ENCODE measurements at places on chromosomes 16 and 17. TPM values are rescaled to one million over a fixed set of nuclear protein-coding genes. Genes with fewer than 3 reads are reported as not detected.

The DHX58 gene
- 21.2 TPM for total RNA-seq

The SLFN11 gene
- total RNA-seq, result 53.2 TPM

The SLC47A1 gene
- total RNA-seq, result 0.14 TPM

The SOCS7 gene
- total RNA-seq, result 15.3 TPM

The HLF gene
- not detected for total RNA-seq

The LGALS9 gene
- total RNA-seq, result 3.3 TPM

The SNTB2 gene
- 39.2 TPM for total RNA-seq

The KCNH4 gene
- not detected for total RNA-seq

The C17orf107 gene
- 6.1 TPM for total RNA-seq

The KCNJ16 gene
- total RNA-seq, result not detected

The TAT gene
- not detected for total RNA-seq

The FOXO3B gene
- 7.2 TPM for total RNA-seq

The RTN4RL1 gene
- not detected for total RNA-seq

The MMD gene
- total RNA-seq, result 32.9 TPM

The CDRT15 gene
- not detected for total RNA-seq

The TBC1D3C gene
- not detected for total RNA-seq

The KRT33A gene
- not detected for total RNA-seq

The TMIGD1 gene
- not detected for total RNA-seq

The EIF3C gene
- 142 TPM for total RNA-seq

The TBX21 gene
- 0.29 TPM for total RNA-seq

The NOG gene
- 3.0 TPM for total RNA-seq

The PRCD gene
- total RNA-seq, result 4.3 TPM

The KRTAP9-4 gene
- total RNA-seq, result not detected

The KRTAP4-9 gene
- total RNA-seq, result not detected

The IL17C gene
- not detected for total RNA-seq

The SGCA gene
- 5.5 TPM for total RNA-seq

The STAC2 gene
- total RNA-seq, result not detected

The PRR15L gene
- total RNA-seq, result not detected

The CA7 gene
- not detected for total RNA-seq

The PIK3R6 gene
- not detected for total RNA-seq

The AATF gene
- total RNA-seq, result 34.1 TPM

The CES5A gene
- total RNA-seq, result not detected

The CA5A gene
- total RNA-seq, result not detected

The ITGAL gene
- not detected for total RNA-seq

The CDRT15L2 gene
- not detected for total RNA-seq

The PYDC1 gene
- not detected for total RNA-seq

The TBC1D3H gene
- not detected for total RNA-seq

The TSPAN10 gene
- total RNA-seq, result 12.0 TPM

The LHX1 gene
- total RNA-seq, result not detected

The ADAD2 gene
- total RNA-seq, result not detected

The ZNF75A gene
- 22.3 TPM for total RNA-seq
